ENCODE measurements at places on chromosomes 2 and 18.

DNA sequence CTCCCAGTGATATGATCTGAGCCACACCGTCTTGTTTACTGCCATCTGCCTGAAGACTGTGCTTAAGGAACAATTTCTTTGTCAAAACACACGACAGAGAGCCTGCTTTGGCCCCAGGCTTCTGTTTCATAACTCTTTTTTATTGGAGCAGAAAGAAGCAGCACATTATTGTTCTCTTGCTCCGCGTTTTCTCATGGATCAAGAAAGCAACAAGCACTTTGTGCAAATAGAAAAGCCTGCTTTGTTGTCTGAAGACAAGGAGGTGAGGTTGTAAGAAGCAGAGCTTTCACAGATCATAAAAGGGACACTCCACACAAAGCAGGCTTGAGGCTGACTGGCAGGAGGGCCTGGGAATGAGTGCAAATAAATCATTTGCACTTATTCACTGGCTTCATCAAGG is 118.3 kb upstream of the FAM136A start:
- DNase-seq = no peak

DNA sequence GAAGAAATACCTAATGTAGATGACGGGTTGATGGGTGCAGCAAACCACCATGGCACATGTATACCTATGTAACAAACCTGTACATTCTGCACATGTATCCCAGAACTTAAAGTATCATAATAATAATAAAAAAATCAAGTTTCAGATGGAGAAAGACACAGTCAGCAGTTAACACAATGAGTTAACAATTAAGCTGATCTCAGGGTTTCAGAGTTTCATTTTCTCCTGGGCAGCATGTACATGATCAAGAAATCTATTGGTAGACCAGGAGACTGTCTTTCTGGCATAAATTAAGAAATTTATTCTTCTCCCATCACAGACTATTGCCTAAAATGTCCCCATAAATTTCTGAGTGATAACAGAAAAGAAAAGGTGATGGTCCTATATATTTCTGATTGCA is 155.3 kb downstream of the RAD51AP2 start:
- DNase-seq = no peak

GRCh38 chr2:171173087-171173486 is 12.4 kb upstream of the TLK1 start:
- DNase-seq = no peak

GRCh38 chr2:77199411-77199810 is 322.8 kb downstream of the LRRTM4 start:
- no peak for DNase-seq

- DNase-seq = no peak
Observed at GRCh38 chr2:158191076-158191895, 89.6 kb downstream of the UPP2 start.

DNA sequence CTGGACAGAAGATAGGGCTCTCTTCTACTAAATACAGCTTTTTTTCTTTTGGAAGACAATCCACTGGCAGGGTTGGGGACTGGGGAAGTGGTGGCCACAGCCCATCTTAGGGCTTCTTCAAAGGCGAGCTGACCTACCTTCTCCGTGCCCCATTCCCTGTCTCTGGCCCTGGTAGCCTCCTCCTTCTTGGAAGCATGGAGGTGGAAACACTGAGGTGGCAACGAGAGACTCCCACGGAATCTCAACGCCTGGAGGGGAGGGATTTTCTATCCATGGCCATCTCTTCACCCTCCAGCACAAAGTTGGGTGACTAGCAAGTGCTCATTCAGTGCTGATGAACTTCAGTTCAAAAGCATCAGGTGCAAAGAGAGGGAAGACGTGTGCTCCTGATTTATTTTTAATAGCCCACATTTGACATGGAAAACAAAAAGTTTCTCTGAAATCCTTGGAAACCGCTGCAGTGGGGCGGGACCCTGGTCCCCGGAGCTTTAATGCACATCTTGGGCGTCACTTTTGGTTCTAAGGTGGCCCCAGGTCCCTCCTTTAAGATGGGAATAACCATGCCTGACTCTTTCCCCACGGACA is 633 bp upstream of the ARMC9 start:
- no peak for DNase-seq

GRCh38 chr2:198004173-198004572 is 199.8 kb downstream of the PLCL1 start:
- DNase-seq = no peak

GRCh38 chr2:205686783-205687640 is 4.7 kb downstream of the NRP2 start:
- no peak for DNase-seq

GRCh38 chr2:36952748-36953197 is 13.6 kb downstream of the STRN start:
- no peak for DNase-seq

- DNase-seq = no peak
Observed at GRCh38 chr18:78999939-79000338, 20.3 kb downstream of the SALL3 start.

GRCh38 chr2:54213082-54213481 is 42.9 kb downstream of the TSPYL6 start:
- no peak for DNase-seq

- DNase-seq = no peak
Observed at GRCh38 chr2:186607660-186608324, 17.9 kb downstream of the ITGAV start.

- DNase-seq = no peak
Observed at GRCh38 chr2:220946552-220946951, 625.6 kb downstream of the EPHA4 start.

DNA sequence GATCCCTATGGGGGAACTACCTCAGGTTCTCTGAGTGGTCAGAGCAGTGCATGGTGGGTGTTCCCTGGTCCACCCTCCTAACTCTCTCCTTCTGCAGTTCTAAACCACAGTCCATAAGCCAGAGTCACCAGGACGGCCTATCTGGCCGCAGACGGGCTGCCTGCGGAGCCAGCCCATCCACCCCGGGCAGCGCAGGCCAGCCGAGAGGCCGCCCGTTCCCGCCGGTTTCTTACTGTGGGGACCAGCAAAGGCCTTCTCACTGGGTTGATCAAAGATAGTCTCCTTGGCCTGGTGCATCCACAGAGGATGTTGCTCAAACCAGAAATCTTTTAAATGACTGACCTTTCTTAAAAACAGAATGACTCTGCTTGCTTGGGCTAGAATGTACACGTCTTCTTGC is 9.6 kb upstream of the CHST10 start:
- no peak for DNase-seq

DNA sequence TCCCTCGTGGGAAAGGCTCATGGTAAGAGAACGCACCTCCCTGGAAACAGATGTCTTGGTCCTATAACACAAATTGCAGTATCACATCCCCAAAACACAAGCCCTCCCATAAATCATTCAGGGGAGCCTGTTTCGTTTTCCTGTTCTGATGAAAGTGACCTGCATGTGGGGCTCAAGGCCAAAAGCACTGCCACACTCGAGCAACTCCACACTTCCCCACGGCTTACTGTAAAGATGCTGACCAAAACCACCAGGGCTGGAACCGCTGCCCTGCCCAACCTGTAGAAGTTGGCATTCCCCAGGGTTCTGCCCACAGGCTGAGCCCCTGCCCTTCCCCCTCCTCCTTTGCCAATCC is 139.7 kb downstream of the BCL11A start:
- DNase-seq = no peak

DNA sequence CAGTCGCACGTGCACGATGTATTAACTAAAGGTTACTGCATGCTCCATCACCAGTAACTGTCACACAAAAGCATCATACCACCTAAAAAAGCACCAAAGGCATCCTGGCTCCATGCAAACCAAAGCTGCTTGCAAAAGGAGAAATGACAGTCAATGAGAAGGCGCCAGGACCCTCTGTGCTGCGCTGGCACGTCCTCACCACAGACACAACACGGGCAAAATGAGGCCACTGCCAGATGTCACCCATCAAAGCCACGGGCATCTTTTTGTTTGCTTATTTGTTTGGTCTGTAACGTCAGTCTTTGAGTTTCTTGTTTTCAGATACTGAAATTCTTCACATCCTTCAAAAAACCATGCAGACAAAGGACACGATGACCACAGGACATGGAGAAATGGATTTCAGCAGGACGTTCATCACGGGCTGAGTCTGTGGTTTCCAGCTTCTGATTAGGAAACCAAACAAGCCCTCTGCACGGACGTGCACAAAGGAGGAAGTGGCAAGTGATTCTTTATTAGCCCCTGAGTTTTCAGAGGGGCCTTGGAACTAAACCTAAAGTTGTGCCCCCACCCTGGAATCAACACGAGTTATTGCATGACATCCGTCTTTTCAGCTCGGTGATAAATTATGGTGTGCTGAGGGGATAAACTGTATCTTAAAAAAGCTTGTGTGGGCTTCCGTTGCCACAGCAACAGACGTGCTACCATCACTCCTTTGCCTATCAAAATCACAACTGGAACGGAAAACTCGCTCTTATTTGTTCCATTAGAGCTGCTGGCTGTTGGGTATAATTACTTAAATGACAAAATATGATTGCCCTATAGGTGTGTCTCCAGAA is 181.8 kb downstream of the EIPR1 start:
- DNase-seq = no peak

- DNase-seq = no peak
Observed at GRCh38 chr2:170711196-170711773, 3.9 kb upstream of the SP5 start.

DNA sequence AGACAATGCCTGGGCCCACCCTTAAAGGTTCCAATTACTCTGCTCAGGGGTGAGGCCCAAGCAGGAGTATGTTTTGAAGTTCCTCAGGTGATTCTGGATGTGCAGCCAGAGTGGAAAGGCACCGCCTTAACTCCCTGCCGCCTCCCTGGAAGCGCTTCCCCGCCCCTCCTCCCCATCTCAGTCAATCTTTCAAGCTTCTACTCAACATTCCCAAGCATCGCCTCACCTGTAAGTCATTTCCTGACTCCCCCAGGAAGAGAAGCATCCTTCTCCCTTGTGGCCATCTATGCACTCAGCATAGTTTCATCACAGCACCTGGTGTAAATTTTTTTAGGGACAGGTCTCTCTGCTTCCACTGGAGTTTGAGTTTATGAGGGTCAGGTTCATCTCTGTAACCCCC is 67.5 kb downstream of the MYL12B start:
- DNase-seq = no peak

DNA sequence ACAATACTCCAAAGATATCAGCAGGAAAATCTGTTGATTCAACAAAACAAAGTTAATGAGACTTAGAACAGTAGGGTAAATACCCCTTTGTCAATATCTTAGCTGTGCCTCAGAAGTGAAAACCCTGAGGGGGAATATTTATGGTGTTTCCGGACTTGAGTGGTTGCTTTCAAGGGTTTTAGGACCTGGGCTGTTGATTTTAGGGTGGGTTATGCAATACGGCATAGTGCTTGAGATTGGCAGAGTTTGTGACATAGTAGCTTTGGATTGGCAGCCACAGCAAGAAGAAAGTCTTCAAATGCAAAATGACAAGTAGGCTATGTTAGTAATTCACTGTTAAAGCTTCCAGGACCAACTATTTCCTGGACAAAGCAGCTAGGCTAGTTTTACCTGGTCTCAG is 826.3 kb upstream of the CDH2 start:
- DNase-seq = no peak
